Activated effector memory CD4-positive, alpha-beta T cell treated with Interleukin-2 at 50 U/mL for 16 hours (primary cell): ENCODE measurements at places on chromosomes 2 and 18.

DNA sequence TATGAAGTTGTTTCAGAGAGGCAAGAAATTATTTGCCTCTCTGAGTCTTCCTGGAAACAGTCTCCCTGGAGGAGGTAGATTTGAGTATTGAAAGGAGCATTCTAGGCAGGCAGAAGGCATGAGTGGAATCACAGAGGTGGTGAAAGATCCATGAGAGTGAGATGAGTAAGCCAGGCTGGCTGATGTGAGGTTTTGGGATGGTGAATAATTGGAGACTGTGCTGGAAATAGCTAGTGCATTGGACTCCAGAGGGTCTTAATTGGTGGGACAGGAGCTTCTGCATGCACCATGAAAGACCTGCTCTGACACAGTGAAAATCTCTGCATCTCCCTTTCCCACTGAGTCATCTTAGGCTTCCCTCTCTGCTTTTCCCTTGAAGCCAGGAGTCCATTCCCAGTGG, 46.3 kb downstream of the CDC42EP3 start:
- DNase-seq, result no peak

DNA sequence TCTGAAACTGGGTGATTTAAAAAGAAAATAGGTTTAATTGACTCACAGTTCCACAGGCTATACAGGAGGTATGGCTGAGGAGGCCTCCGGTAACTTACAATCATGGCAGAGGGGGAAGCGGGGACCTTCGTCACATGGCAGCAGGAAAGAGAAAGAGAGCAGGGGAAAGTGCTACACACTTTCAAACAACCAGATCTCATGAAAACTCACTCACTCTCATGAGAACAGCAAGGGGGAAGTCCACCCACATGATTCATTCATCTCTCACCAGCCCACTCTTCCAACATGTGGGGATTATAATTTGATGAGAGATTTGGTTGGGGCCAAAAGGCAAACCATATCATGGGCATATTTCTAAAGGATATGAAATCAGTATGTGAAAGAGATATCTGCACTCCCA, 12.0 kb upstream of the ARHGAP15 start:
- no peak for DNase-seq

DNA sequence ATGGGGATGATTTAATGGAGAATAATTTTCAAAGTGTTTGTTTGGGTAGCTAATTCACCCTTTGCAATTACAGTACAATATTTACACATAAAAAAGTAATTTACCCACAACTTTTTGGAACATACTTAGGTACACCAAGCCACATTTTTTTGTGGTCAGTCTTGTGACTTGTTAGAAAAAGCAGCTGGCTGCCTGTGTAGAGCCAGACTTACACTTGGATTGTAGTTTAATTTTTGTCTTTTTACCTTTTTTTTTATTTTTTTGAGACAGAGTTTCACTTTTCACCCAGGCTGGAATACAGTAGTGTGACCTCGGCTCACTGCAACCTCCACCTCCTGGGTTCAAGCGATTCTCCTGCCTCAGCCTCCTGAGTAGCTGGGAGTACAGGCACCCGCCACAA, 45.4 kb downstream of the RALBP1 start:
- DNase-seq, result no peak

GRCh38 chr18:23889907-23890306, 124.6 kb upstream of the TTC39C start:
- DNase-seq, result no peak

GRCh38 chr18:54023471-54023870, 201.0 kb downstream of the MBD2 start:
- DNase-seq, result no peak

DNA sequence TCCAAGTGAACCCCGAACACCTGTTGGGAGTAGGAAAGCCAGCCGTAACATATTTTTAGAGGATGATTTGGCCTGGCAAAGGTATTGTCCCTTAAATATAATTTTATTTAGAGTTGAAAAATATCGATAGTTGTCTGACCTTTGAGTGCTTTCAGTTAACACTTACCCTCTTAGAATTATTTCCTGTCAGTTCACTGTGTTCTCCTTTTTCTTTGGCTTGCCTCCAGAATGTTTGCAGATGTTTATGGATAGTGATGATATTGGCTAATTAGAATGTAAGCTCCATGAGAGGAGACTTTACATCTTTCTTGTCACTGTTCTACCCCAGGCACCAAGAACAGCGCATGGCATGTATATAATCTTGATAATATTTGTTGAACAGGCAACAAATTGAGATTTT, 19.8 kb downstream of the PIKFYVE start:
- no peak for DNase-seq

DNA sequence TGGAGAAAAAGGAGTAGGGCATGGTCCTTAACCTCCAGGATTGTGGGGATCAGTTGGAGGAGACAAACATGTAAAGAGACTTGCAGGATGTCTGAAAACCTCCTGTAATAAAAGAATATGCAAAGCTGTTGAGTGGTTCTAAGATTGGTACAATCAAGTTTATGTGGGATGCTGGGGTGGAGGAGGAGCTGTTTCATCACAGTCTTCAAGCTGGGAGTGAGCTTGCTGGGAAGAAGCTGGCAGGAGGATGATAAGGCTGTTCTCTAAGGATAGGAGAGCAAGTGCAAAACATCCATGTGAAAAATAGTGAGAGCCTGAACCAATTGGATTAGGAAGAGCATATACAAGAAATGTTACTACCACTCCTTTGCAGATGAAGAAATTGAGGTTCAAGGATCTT, 161.9 kb upstream of the CRIM1 start:
- DNase-seq, result no peak

- DNase-seq, result no peak
These were observed 9.2 kb upstream of the DNAH7 start for GRCh38 chr2:196077821-196078220.

GRCh38 chr2:171822525-171823322, 71.3 kb downstream of the SLC25A12 start:
- no peak for DNase-seq

DNA sequence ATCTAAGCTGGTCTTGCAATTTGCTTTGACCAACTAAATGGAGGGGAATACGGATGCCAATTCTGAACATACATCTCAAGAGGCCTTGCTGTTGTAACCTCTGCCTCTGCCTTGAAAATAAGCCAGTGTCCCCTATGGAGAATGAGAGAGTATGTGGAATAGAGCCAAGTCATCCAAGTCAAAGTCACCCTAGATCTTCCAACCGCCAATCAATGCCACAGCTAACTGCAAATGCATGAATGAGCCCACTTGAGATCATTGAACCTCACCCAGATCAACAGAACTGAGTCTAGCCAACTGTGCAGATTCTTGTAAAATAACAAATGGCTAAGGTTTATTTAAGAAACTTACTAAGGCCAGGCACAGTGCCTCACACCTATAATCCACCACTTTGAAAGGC, 139.8 kb upstream of the TANK start:
- DNase-seq, result no peak

DNA sequence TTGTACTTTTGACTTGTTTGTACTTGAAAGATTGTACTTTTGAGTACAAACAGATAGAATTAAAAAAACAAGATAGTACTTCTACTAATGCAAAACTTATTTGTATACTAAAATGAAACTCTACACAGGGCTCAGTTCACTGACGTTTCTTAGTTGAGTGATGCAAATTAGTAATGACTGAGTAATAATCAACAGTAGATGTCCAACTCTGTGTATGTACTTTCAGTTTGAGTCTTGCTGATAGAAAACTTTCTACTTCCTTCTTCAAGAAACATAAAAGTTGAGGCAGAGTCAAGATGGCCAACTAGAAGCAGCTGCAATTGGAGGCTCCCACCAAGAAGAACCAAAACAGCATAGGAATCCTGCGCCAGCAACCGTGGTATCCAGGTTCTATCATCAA, 585.0 kb downstream of the NR4A2 start:
- DNase-seq, result no peak

- no peak for DNase-seq
These were observed 423.4 kb downstream of the RND3 start for GRCh38 chr2:150063931-150064548.

- no peak for DNase-seq
These were observed 33.5 kb downstream of the KLHL29 start for GRCh38 chr2:23418461-23418911.

- DNase-seq, result no peak
These were observed 87.2 kb upstream of the ZFP36L2 start for GRCh38 chr2:43313642-43314017.

- DNase-seq, result no peak
These were observed 1.7 kb downstream of the PFN4 start for GRCh38 chr2:24121469-24121868.

- no peak for DNase-seq
These were observed 10.9 kb downstream of the APCDD1 start for GRCh38 chr18:10465174-10465939.

GRCh38 chr2:122072666-122073065, 317.2 kb downstream of the TSN start:
- DNase-seq, result no peak

DNA sequence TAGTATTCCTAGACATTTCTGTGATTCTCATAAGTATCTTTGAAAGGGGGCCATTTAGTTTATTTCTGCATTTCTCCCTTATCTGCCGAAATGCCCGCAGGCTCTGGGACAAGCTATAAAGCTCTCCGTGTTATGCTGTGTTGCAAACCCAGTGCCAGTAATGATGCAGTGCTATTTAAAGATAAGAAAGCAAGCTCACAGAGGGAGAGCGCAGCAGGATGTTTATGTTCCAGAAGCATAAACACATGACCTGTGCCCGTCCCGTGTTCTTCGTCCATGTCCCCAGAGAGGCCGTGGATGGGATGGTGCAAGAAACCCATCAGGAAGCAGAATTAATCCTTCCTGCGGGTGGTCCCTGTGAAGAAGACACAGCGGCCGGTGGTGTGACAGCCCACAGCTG, 99.4 kb downstream of the NEDD4L start:
- DNase-seq, result no peak

GRCh38 chr18:74163019-74163660, 14.8 kb downstream of the TIMM21 start:
- DNase-seq, result no peak

- DNase-seq, result no peak
These were observed 65.8 kb upstream of the EML6 start for GRCh38 chr2:54657664-54658083.

DNA sequence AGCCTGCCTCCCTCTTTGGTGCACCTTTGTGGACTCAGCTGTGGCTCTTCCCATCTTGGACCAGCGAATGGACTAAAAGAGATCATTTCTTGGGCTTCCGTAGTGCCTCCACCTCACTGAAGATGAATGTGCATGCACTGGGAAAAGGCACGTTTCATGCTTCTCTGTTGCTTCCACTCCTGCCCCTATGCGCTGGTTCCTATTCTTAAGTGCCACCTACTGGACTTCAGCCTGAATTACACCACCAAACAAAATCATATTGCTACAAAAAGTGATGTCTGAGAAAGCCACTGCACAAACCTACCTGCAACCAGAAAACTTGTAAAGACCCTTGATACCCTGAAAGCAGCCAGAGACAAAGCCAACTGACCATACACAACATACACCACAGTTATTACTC, 695.6 kb downstream of the TSN start:
- no peak for DNase-seq

DNA sequence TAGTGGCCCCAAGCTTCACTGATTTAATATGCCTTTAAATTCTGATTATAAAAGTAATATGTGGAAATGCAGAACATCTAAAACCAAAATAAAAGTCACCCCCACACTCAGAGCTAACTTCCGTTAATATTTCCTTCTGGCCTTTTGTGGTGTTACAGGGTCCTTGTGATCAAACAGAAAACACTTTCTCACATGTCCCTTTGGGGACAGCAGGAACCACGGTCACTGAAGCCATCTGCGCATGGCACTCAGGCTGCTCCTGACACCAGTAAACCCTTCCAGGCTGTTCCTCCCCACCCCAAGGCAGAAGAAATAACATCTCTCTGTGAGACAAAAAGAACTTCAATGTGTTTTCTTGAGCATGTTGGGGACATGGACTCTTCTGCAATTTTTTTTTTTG, 25.1 kb upstream of the GPR17 start:
- no peak for DNase-seq

GRCh38 chr2:38713338-38713737, 37.8 kb downstream of the SRSF7 start:
- DNase-seq, result no peak

- DNase-seq, result no peak
These were observed 24.3 kb downstream of the COA5 start for GRCh38 chr2:98583816-98584618.

DNA sequence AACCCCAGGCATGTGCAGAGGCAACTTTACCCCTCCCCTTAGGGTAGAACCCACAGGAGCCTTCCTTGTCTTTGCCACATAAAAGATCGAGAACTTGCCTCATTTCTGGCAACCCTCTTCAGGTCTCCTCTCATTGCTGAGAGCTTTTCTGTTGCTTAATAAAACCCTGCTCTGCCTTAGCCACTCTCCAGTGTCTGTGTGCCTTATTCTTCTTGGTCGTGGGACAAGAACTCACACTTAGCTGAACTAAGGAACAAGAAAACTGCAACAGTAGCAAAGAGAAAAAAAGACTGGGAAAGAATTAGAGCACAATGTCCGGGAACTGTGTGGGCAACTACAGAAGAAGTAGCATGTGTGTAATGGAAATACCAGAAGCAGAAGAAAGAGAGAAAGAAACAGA, 56.2 kb upstream of the SMIM21 start:
- DNase-seq, result no peak

GRCh38 chr2:85702172-85702571, 8.0 kb downstream of the GNLY start:
- DNase-seq, result no peak

- DNase-seq, result no peak
These were observed 5.2 kb downstream of the TTC39C start for GRCh38 chr18:24019641-24020331.

DNA sequence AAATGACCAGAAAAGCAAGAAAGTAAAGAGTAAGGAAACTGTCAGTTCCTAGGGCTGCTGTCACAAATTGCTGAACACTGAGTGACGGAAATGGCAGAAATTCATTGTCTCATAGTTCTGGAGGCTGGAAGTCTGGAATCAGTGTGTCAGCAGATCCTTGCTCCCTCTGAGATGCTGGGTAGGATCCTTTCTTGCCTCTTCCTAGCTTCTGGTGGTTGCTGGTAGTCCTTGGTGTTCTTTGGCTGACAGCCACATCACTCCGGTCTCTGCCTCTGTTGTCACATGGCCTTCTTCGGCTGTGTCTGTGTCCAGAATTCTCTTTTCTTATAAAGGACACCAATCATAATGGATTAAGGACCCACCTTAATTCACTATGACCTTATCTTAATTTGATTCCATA, 21.9 kb downstream of the PLEKHB2 start:
- no peak for DNase-seq

DNA sequence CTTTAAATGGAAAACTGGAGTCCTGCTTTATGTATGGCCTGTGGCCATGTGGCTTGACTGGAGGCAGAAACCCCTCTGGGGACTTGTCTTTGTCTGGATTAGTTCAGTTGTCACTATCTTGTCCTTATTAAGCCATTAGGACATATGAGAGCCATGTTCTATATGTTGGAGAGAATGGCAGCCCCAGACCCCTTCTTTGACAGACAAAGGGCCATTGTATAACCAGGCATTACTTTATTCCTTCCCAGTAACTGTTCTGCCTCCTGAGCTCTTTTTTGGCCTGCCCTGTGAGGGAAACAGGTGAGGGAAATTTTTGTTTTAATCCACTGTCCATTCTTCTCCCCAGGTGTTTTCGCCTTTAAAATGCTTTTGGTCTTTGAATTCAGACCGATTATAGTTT, 43.3 kb downstream of the FSHR start:
- no peak for DNase-seq
